ENCODE measurements at places on chromosomes 2 and 18. TPM values are rescaled to one million over a fixed set of nuclear protein-coding genes. Genes with fewer than 3 reads are reported as not detected.

Gene REG3G
- total RNA-seq, result not detected

Gene RAPGEF4
- total RNA-seq, result 0.18 TPM

Gene REEP1
- not detected for total RNA-seq

Gene NTSR2
- total RNA-seq, result not detected

Gene CCDC148
- not detected for total RNA-seq

Gene SERPINB10
- 0.35 TPM for total RNA-seq

Gene COL6A3
- 1,153 TPM for total RNA-seq

Gene TMEM182
- total RNA-seq, result 4.3 TPM

Gene EVX2
- total RNA-seq, result not detected

Gene CCDC178
- total RNA-seq, result 2.0 TPM

Gene RTP5
- total RNA-seq, result not detected

Gene DCDC2C
- not detected for total RNA-seq

Gene ACMSD
- not detected for total RNA-seq

Gene LRRTM1
- not detected for total RNA-seq

Gene CD8B2
- not detected for total RNA-seq

Gene CHN1
- 61.4 TPM for total RNA-seq

Gene ANTXR1
- 45.2 TPM for total RNA-seq

Gene RFX8
- total RNA-seq, result 1.8 TPM

Gene SERPINB7
- total RNA-seq, result 16.1 TPM

Gene TNS1
- 25.9 TPM for total RNA-seq

Gene PTRHD1
- total RNA-seq, result 50.5 TPM

Gene EVA1A
- 14.5 TPM for total RNA-seq

Gene MROH2A
- not detected for total RNA-seq

Gene PTCD3
- 76.0 TPM for total RNA-seq

Gene UGT1A10
- total RNA-seq, result not detected

Gene RNU2-63P
- not detected for total RNA-seq

Gene CD8A
- not detected for total RNA-seq

Gene DOK1
- total RNA-seq, result 30.3 TPM

Gene SRD5A2
- total RNA-seq, result not detected

Gene TUBA3E
- total RNA-seq, result not detected

Gene NEU2
- total RNA-seq, result not detected

Gene HOXD4
- 0.18 TPM for total RNA-seq

Gene CXXC1
- 32.8 TPM for total RNA-seq

Gene PLCD4
- total RNA-seq, result 0.35 TPM

Gene COLEC11
- not detected for total RNA-seq

Gene MOCOS
- 1.7 TPM for total RNA-seq

Gene UGT1A6
- not detected for total RNA-seq

Gene IL1A
- under 0.01 TPM for total RNA-seq

Gene SCN9A
- total RNA-seq, result 15.2 TPM

Gene NT5C1B
- not detected for total RNA-seq

Gene DSG1
- not detected for total RNA-seq

Gene POLE4
- 30.0 TPM for total RNA-seq

Gene TP53I3
- total RNA-seq, result 75.9 TPM

Gene HOXD12
- not detected for total RNA-seq

Gene RABL2A
- total RNA-seq, result 3.7 TPM

Gene SERPINB13
- total RNA-seq, result not detected

Gene SGPP2
- not detected for total RNA-seq

Gene TEKT4
- not detected for total RNA-seq

Gene DQX1
- total RNA-seq, result 0.58 TPM

Gene IL18RAP
- not detected for total RNA-seq

Data from myometrial cell (primary cell).